ENCODE measurements at places on chromosomes 13 and 19.

DNA sequence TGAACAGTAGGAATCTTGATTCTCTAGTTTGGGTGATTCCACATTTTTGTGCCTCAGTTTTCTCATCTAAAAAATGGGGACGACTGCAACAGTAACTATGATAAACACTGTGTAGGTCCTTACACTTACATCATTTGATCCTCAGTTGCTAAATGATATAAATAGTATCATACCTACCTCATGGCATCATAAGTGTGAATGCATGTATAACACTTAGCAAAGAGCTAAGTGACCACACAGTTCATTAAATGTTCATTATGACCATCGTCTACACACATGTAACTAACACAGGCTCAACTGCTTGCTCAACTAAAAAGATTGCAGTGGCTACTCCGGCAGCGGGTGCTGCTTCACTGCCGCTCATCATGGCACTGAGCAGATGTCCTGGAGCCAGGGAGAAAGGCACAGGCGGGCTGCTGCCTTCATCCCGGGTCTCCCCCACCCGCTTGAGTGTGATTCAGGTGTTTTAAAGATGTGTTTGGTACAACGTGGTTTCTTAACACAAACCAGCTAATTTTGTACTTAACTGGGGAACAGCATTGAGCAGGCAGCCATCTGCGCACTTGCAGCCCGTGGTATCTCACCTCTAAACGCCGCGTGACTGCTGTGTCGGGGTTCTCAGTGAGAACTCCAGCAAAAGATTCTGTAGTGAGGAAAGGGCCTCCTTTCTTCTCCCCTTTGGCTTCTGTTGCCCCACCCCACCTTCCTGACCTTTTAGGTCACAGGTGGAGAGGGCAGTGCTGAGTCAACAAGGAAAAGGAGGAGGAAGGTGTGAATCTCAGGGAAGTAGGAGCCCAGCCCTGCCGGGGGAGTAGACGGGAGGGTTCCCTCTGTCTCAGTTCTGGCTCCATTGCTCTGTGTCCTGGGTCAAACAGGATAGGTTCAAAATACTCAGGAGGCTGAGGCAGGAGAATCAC, 11.7 kb upstream of the ACTN4 start:
- DNase-seq, result no peak

DNA sequence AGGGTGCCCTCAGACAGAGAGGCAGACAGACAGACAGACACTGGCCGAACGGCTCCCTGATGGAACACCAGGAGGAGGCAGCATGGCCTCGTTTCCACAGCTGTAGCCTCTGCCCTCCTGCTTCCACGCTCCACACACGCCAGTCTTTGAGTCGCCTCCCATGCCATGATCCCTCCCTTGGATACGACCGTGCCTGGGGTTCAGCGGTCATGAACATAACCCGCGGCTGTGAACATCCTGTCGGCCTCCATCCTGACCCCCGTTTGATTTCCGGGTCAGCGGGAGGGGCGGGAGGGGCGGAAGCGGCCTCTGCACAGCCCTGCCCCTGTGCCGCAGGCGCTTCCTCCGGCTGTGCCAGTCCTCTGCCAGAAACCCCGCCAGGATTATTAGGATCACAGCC, 23.4 kb downstream of the GP6 start:
- DNase-seq, result no peak

DNA sequence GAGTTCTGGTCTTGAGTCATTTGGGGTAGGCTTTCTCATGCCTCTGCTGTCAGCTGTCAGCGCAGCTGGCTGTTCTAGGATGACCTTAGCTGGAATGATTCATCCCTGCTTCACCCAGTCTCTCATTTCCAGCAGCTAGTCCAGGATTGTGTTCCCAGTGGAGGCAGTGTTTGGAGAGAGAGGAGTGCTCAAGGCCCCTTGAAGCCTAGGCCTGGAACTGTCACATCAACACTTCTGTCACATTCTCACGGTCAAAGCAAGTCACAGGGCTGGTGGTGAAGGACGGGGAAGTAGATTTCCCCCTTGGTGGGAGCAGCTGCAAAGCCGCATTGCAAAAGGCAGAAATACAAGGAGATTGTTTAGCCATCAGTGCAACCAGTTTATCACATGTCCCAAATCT, 15.2 kb downstream of the TPT1 start:
- DNase-seq, result peak; percentile 78

- peak; percentile 61 for DNase-seq
Measured at GRCh38 chr13:93700115-93700514, 473.5 kb downstream of the GPC6 start.

- DNase-seq, result peak; percentile 67
Measured at GRCh38 chr19:39038098-39038497, 5.7 kb upstream of the FBXO27 start.

DNA sequence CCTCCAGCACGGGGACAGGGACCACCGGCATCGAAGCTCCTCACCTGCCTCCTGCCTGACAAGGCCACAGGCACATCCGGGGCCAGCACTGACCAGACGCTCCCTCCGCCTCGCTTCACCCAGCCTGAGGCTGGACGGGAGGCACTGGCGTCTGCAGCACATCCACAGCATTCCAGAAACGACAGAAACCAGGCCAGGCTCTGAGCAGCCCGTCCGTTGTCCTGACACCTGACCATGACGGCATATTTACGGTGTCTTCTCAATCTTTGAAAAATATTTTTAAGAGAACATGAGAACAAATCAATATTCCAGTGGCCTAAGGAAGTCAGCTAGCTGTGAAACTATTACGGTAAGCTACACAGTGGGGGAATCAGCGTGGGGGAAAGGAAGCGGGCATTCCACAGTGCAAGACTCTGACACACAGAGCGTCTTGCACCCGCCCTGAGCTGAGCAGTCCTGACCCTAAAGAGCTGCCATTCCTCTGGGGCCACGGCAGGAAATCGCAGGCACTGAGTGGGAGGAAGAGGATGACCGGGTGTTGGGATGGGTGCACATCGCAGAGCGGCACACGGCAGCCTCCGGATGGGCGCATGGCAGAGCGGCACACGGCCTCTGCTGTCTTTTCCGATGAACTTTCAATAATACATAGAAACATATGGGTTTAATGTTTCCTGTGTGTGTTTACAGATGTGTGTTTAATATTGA, 26.8 kb downstream of the RASA3 start:
- DNase-seq, result no peak

GRCh38 chr19:55452749-55453346, 8.6 kb downstream of the ISOC2 start:
- DNase-seq, result peak; percentile 39

DNA sequence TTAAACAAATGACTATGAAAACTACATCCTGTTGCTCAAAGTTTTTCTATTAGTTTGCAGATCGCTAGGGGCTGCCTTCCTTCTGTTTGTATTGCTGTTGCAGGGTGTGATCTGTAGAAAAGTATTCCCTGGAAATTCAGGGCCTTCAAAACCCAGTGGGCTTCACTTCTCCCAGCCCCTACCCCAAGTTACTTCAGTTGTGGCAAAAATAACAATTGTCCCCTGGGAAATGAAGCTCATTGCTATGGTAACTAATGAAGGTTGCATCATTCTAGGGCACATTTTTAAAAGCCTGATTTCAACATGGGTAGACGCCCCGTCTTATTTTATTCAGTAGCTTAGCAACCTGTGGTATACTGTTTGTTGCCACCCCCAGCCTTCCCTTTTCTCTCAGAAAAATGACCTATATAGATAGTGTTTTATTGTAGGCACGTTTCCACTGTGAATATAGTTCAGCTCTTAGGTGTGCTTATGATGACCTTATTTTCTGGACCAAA, 60.9 kb downstream of the WDFY2 start:
- DNase-seq, result peak; percentile 37

Data from kidney tubule cell (primary cell).